ENCODE measurements at places on chromosomes 12 and 14. TPM values are rescaled to one million over a fixed set of nuclear protein-coding genes. Genes with fewer than 3 reads are reported as not detected.

PLD4 gene
- total RNA-seq = 3.7 TPM

CD27 gene
- total RNA-seq = 0.41 TPM

RND1 gene
- 24.9 TPM for total RNA-seq

OTUB2 gene
- 4.9 TPM for total RNA-seq

REP15 gene
- total RNA-seq = 0.82 TPM

AKAP5 gene
- total RNA-seq = 37.5 TPM

ZC2HC1C gene
- 2.4 TPM for total RNA-seq

TIGAR gene
- 4.1 TPM for total RNA-seq

RGS6 gene
- total RNA-seq = 4.9 TPM

LHX5 gene
- 0.41 TPM for total RNA-seq

NXPH4 gene
- 0.82 TPM for total RNA-seq

CACNA2D4 gene
- not detected for total RNA-seq

SLC25A47 gene
- total RNA-seq = not detected

SLC17A8 gene
- total RNA-seq = 11.0 TPM

CD163L1 gene
- 5.7 TPM for total RNA-seq

AICDA gene
- total RNA-seq = not detected

LRP1 gene
- 63.2 TPM for total RNA-seq

ITGA5 gene
- total RNA-seq = 3.7 TPM

P2RX7 gene
- total RNA-seq = 1.2 TPM

SDR9C7 gene
- 0.41 TPM for total RNA-seq

C1QL4 gene
- 0.41 TPM for total RNA-seq

OLR1 gene
- 4.1 TPM for total RNA-seq

CLEC6A gene
- not detected for total RNA-seq

PPP1R13B gene
- 11.8 TPM for total RNA-seq

GALNT8 gene
- 57.5 TPM for total RNA-seq

BATF gene
- 0.82 TPM for total RNA-seq

RNU4-1 gene
- total RNA-seq = under 0.01 TPM

MANSC1 gene
- total RNA-seq = 2.4 TPM

ANO4 gene
- 88.9 TPM for total RNA-seq

NPFF gene
- total RNA-seq = not detected

SOAT2 gene
- total RNA-seq = under 0.01 TPM

ASB2 gene
- total RNA-seq = under 0.01 TPM

TBX3 gene
- 1.6 TPM for total RNA-seq

CNTN1 gene
- 543 TPM for total RNA-seq

TAS2R14 gene
- total RNA-seq = 5.3 TPM

SERPINA12 gene
- not detected for total RNA-seq

ASCL1 gene
- 8.2 TPM for total RNA-seq

RNASE3 gene
- not detected for total RNA-seq

RTN1 gene
- total RNA-seq = 877 TPM

CACNA1C gene
- total RNA-seq = 20.0 TPM

GPRC5D gene
- total RNA-seq = not detected

ENO2 gene
- total RNA-seq = 169 TPM

DPY19L2 gene
- 36.3 TPM for total RNA-seq

PLEKHG3 gene
- 7.3 TPM for total RNA-seq

SLC25A21 gene
- 6.1 TPM for total RNA-seq

Measured in frontal cortex (tissue), 4 donors.